ENCODE measurements at places on chromosomes 3 and 15. TPM values are rescaled to one million over a fixed set of nuclear protein-coding genes. Genes with fewer than 3 reads are reported as not detected.

The COLQ gene
- 1.9 TPM for total RNA-seq

The GOLGA6D gene
- total RNA-seq, result 0.73 TPM

The CYP1A2 gene
- not detected for total RNA-seq

The PLA2G4E gene
- not detected for total RNA-seq

The PLOD2 gene
- 28.7 TPM for total RNA-seq

The DLL4 gene
- 0.60 TPM for total RNA-seq

The CHDH gene
- total RNA-seq, result 10.3 TPM

The DUOXA2 gene
- not detected for total RNA-seq

The LARP6 gene
- 21.0 TPM for total RNA-seq

The SRGAP3 gene
- total RNA-seq, result 11.4 TPM

The PP2D1 gene
- not detected for total RNA-seq

The C2CD4A gene
- total RNA-seq, result not detected

The ITGB5 gene
- 251 TPM for total RNA-seq

The SLC49A4 gene
- 10.5 TPM for total RNA-seq

The FAM174B gene
- 35.2 TPM for total RNA-seq

The KLHL18 gene
- total RNA-seq, result 31.7 TPM

The BFSP2 gene
- not detected for total RNA-seq

The IFT57 gene
- 27.8 TPM for total RNA-seq

The CP gene
- 2.6 TPM for total RNA-seq

The COL7A1 gene
- total RNA-seq, result 7.8 TPM

The SERINC4 gene
- total RNA-seq, result not detected

Data from H1 (cell line).